NCI-H69 (cell line): ENCODE measurements at places on chromosomes 11 and 22.
A peak's percentile ranks its signal among the peaks of the same experiment; 100 is the strongest.

DNA sequence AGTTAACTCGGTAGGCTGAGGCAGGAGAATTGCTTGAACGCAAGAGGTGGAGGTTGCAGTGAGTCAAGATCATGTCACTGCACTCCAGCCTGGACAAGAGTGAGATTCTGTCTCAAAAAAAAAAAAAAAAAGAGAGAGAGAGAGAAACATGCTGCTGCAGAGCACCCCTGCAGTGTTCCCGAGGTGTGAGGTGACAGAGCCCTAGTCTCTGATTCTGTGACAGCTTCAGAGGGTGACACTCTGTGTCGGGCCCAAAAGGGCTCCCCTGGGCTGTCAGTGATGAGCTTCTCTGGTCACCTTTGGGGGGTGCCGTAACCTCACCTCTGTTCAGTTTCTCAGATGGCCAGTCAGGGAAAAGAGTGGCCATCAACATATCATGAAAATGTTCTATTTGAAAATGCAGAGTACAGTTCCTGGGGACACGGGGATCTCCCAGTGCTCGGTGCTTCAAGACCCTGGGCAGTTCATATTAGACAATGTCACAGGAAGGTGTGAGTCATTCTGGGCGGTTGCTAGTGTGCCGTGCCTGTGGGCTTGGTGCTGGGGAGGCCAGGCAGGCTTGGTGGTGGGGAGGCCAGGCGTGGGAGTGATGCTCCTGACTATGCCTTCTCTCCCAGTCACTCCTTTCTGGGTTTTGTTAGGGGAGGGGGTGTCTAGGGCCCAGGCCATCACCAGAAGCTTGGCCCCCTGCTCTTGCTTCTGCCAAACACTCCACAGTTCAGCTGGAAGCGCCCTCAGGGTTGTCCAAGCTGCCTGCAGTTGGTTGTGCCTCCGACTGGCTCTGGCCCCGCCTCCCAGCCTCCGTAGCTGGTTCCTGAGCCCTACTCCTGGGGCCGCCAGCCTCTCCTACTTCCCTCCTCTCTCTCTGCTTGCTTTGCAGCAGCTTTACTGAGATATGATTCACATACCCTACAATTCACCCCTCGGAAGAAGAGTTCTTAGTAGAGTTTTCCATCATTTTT is 52.5 kb upstream of the CLDN5 start:
- DNase-seq, result peak; percentile 52

- DNase-seq, result no peak
These were observed 2.7 kb downstream of the PPFIBP2 start for GRCh38 chr11:7516475-7516874.

DNA sequence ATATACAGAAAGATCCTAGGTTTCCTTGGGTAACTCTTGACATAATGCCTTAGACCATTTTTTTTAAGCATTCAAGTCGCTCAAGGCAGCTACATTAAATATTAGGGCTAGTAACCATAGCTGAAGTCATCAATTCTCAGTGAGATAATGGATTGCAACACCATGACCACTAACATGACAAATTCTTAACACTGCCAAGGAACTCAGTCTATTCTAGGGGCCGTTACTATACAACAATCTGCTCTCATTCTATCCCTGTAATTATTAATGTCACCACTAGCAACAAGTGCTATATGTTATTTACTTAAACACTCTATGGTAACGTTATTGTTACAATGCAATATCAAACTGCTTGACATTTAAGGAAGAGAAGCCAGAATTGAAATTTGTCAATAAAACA is 3.2 kb upstream of the STK33 start:
- DNase-seq, result peak; percentile 73

DNA sequence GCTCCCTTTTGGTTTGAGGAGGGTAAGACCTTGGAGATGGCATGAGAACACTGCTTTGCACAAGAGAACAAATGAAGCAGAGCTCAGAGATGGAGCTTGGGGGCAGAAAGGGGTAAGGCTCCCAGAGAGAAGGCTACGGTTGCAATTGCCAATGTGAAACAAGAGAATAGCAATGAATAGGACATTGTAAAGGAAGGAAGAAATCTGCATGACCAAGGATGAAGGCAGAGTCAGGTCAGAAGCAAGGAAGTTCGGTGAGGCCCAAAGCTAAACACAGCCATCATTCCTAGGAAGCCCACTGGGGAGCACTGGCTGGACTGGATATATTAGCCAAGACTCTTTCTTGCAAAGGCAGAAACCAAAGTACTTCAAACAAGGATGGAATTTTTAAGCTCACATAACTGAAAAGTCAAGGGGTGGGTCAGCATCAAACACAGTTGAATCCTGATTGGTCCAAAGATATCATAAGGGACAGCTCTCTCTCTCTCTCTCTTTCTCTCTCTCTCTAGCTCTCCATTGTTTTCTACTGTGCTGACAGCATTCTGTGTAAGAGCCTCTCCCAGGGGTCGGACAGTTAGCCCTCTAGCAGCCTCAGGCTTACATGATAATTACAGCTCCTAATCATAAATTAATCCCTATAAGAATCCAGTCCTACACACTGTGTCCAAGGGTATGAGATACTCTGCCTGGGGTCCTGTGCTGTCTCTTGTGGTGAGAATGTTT is 484.3 kb downstream of the SOX6 start:
- DNase-seq, result no peak

DNA sequence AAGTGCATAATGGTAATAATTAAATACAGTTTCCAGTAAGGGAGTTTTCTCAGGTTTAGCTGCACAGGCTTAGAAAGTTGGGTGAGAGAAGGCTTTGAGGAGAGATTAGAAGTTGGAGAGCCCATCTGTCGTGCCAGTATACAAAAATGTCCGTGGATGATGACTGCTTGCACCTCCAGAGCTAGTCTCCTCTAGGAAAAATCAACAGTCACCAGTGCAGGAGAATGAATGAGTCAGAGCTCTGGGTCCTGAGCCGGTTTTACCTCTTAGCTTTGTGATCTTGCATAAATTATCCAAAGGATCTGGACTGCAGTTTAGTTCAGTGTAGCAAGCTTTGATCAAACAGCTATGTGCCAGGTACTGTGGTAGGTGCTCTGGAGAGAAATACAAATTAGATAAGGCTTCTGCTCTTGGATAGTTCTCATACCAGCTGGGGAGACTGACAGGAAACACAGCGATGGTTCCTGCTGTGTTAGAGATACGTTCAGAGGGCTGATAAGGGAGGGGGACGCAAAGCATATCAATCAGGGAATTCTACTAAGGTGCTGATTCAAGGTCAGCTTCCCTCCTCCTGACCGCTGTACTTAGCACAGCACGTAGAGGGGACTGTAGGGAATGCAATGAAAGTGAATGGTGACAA is 125.9 kb downstream of the TEAD1 start:
- DNase-seq, result peak; percentile 88

- no peak for DNase-seq
These were observed 610.5 kb downstream of the INSC start for GRCh38 chr11:15725246-15725645.

DNA sequence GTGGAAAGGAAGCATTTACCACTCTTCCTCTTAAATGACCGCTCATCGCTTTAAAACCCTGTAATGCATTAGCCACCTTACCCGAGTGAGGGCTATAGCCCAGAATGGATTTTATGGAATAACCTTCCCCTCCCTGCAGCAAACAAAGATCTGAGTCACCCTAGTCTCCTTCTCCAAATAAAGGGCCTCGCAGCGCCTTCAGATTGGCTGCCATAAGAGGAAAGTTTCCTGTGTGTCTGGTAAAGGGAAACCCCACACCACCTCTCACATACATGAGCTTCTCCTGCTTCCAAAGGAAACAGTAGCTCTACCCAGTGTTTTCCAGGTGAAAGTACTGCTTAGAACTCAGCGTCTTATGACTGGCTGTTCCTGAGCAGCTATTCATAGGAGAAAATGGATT is 47.8 kb downstream of the PPP2R1B start:
- DNase-seq, result peak; percentile 60

GRCh38 chr22:42630901-42631602 is 9.3 kb downstream of the ATP5MGL start:
- DNase-seq, result no peak

DNA sequence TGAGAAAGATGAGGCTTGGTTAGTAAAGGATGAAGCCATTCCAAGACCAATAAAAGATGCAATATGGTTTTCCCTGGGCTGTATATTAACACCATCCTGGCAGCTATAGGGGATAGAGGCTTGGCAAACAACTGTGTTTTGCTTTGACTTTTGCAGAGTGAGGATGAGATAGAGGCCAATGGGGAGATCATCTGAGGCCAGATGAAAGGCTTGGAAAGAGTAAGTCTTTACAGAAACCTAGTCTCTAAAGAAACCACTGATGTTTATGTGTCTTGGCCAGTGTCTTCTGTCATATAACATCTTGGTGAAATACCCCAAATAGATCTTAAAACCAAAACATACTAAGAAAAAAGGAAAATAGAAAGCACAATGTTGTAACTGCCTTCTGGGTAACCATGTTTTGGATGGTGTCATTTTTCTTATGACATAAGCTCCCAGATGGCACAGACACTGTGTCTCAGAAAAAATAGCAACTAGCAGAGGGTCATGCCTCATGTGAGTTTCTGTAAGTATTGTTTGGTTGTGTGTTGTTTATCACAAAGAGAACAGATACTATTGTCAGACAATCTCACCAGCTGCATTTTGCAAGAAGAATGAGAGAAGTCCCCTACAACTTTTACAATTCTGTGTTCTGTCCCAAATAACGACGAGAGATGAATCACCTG is 305.4 kb downstream of the ST3GAL4 start:
- DNase-seq, result peak; percentile 18

- DNase-seq, result peak; percentile 81
These were observed 605.7 kb downstream of the INSC start for GRCh38 chr11:15720460-15720859.

GRCh38 chr22:46355369-46355995 is 20.0 kb downstream of the TRMU start:
- peak; percentile 58 for DNase-seq

DNA sequence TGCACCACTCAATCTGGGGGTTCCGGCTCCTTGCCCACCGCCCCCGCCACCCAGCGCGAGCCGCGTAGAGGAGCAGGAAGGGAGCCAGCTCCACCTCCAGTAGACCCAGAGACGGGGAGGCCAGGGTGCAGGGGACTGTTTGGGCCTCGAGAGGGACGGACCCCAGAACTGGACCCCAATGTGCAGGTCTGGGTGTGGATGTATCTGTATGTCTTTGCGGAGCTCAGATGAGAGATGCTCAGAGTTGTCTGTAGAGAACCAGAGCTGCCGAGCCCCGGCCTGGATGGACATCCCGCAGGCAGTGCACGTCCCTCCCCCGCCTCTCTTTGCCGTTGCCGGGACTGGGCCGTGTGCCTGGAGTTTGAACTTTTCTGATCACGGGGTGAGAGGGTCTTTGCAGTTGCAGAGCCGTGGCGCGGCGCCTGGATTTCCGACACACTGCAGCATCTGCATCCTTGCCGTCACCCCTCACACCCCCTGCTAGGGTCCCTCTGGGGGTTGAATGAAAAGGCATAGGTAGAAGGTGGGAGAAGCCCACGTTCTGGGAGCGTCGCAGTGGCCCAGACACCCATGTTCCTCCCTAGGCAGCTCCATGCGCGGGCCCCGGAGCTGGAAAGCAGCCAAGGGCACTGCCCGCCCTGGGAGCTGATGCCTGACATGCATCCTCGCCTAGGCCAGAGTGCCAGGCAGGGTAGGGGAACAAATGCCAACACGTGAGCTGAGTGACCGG is 105.2 kb downstream of the KCNQ1 start:
- no peak for DNase-seq

GRCh38 chr22:40199852-40200251 is 22.1 kb downstream of the TNRC6B start:
- no peak for DNase-seq

DNA sequence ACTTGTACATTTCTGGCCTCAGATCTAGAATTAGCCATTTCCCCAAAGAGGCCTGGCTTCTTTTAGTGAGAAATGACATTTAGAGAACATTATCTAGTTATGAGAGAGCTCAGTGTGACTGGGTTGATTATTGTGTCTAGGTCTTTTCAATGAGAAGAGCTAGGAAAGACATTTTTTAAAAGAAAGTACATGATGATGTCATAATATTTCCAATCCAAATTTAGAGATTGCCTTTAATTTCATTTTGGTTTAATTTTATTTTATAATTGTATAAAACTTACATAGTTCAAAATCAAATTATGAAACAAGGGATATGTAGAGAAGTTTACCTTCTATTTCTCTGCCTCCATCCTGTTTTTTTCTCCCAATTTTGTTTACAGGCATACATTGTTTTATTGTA is 354.9 kb downstream of the TMEM135 start:
- no peak for DNase-seq

DNA sequence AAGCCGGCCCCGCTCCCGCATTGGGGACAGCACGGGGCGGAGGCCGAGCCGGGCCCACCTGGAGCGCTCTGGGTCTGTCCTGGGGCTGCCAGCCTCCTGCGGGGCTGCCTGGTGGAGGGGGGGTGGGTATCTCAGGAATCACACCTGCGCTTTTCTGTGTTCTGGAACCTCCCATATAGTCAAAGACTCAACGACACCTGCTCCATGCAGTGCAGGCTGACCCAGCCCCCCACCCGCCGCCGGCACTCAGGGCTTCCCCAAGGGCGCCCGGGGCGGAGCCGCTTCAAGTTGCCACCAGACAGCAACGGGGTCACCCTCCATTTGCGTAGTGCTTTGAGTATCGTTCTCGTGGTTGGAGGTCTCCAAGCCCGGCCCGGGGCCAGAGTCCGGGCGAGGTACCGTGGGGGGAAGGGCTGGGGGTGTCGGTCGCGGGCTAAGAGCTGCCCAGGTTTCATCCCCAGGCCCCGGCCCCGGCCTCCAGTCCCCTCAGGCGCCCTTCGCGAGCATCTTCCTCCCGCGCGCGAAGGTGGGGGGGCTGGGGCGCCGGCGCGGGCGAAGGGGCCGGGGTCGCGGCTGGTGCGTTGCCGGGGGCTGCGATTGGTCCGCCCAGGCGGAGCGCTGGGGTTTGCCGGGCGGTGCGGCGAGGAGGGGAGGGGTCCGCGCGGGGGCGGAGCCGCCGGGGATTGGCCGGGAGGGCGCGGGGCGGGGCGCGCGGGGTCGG is 6.6 kb downstream of the TSPAN4 start:
- DNase-seq, result peak; percentile 91

- DNase-seq, result no peak
These were observed 63.2 kb upstream of the VPREB1 start for GRCh38 chr22:22181341-22181850.

GRCh38 chr11:129992161-129992944 is 10.3 kb downstream of the PRDM10 start:
- DNase-seq, result peak; percentile 93

DNA sequence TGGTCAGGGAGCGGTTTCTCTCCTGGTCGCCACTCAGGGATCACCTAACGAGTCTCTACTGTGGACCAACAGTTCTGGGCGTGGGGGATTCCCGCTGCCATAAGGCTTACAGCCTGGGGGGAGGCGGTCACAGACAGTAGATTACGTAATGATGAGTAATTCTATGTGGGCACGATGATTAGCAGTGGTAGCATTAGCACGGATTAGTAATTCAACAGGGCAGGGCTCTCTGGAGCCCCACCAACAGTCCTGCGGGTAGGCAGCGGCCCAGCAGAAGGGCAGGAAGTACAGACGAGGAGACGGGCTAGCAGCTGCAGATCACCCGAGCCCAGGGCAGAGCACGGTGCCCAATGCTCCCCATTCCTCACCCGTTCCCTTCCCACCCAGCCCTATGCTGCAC is 3.6 kb downstream of the SHISAL1 start:
- DNase-seq, result no peak
